Suprapubic skin (tissue), 4 donors: ENCODE measurements at places on chromosomes 4 and X. TPM values are rescaled to one million over a fixed set of nuclear protein-coding genes. Genes with fewer than 3 reads are reported as not detected.

PPP2R2C gene
- 81.5 TPM for total RNA-seq

- H3K27ac ChIP-seq = no peak overlapping the region
- DNase-seq = no peak
- no peaks in the 10 kb centered on the region for H3K36me3 ChIP-seq
- no peaks in the 10 kb centered on the region for H3K4me1 ChIP-seq
- no peak overlapping the region for H3K4me3 ChIP-seq
Measured at GRCh38 chr4:24433515-24434214, 150.7 kb downstream of the DHX15 start.

DNA sequence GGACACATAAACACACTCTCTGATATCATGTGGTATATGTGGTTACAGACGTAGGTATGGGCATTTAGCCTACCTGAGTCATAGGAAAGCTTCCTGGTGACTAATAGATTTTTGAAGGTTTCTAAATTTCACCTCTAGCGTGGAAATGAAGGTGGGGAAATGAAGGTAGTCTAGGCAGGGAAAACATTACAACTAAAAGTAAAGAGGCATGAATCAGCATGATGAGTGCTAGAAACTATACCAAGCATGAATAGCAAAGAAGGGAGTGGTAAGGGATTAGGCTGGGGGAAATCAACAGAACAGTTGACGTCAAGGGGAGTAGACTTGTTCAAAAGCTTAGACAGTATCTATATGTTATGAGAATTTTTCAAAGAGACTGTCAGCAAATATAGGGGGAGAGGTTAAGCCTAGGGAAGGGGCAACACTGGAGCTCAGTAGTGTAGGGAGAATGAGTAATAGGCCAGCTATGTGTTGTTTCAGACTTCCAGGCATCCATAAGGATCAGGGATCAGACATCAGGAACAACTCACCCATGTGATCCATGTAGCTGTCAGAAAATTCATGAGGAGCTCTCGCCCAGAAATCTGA lies 279.3 kb upstream of the DIPK2B start:
- H3K27ac ChIP-seq = no peak overlapping the region
- no peaks in the 10 kb centered on the region for H3K27me3 ChIP-seq
- no peak for DNase-seq
- no peaks in the 10 kb centered on the region for H3K4me1 ChIP-seq
- no peak overlapping the region for H3K4me3 ChIP-seq

DNA sequence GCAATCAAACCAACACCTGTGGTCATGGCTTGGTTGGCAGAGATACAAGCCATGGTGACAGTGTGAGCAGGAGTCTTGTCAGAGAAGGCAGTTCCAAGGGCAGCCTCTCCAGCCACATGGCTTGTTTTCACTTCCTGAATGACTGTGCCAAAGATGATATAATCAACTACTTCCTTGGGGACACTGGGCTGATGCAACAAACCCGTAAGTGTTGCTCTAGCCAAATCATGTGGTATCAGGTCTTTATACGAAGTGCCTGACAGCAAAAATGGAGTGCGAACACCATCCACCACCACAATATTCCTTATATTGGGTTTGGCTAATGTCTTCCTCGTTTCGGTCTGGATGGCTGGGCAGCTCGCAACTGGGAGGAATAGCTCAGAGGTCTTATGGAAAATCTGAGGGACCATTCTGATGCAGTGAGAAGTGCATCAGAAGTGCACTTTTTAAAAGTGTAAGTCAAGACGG lies 922.0 kb downstream of the NLGN4X start:
- H3K4me3 ChIP-seq = no peak overlapping the region
- H3K36me3 ChIP-seq = no peaks in the 10 kb centered on the region
- no peak overlapping the region for H3K27ac ChIP-seq
- no peak for DNase-seq
- H3K4me1 ChIP-seq = no peaks in the 10 kb centered on the region

ABLIM2 gene
- 12.1 TPM for total RNA-seq

- H3K36me3 ChIP-seq = no peaks in the 10 kb centered on the region
- no peak overlapping the region for H3K4me3 ChIP-seq
- no peaks in the 10 kb centered on the region for H3K4me1 ChIP-seq
Measured at GRCh38 chrX:42219231-42219630, 295.9 kb upstream of the CASK start.

DNA sequence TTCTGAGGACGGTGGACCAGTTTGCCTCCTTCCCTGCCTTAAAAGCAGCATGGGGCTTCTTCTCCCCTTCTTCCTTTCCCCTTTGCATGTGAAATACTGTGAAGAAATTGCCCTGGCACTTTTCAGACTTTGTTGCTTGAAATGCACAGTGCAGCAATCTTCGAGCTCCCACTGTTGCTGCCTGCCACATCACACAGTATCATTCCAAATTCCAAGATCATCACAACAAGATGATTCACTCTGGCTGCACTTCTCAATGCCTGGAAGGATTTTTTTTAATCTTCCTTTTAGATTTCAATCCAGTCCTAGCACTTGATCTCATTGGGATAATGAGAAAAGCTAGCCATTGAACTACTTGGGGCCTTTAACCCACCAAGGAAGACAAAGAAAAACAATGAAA lies 255.3 kb downstream of the RAPGEF2 start:
- no peak for DNase-seq
- H3K4me3 ChIP-seq = no peak overlapping the region
- H3K27ac ChIP-seq = peak overlapping the region; percentile 20
- H3K27me3 ChIP-seq = no peaks in the 10 kb centered on the region
- H3K4me1 ChIP-seq = peaks cover 14% of the 10 kb centered on the region

DNA sequence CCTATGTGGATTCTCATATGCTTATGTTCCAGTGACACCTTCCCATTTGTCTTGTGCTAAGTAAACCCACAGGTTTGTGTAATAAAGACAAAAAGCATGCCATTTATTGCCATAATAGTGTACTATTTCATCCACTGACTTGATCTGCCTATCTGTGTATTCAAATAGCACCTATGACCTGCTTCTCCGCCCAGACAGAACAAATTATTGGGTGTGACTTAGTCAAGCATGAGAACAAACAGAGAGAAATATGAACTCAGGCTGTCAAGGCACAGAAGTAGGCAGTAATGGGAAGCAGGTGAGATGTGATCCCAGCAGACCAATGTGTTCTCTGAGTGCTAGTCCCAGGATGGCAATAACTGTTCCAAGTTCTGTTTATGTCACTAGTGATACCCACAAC lies 25.4 kb downstream of the ELOVL6 start:
- no peaks in the 10 kb centered on the region for H3K4me1 ChIP-seq
- DNase-seq = no peak
- no peak overlapping the region for H3K27ac ChIP-seq
- no peaks in the 10 kb centered on the region for H3K27me3 ChIP-seq
- H3K4me3 ChIP-seq = no peak overlapping the region
- H3K36me3 ChIP-seq = peaks cover 2% of the 10 kb centered on the region

GRCh38 chrX:1207496-1208025 lies 4.9 kb downstream of the CRLF2 start:
- H3K4me3 ChIP-seq = peak overlapping the region; percentile 7
- no peaks in the 10 kb centered on the region for H3K36me3 ChIP-seq
- no peaks in the 10 kb centered on the region for H3K27me3 ChIP-seq

PORCN gene
- total RNA-seq = 16.7 TPM

DNA sequence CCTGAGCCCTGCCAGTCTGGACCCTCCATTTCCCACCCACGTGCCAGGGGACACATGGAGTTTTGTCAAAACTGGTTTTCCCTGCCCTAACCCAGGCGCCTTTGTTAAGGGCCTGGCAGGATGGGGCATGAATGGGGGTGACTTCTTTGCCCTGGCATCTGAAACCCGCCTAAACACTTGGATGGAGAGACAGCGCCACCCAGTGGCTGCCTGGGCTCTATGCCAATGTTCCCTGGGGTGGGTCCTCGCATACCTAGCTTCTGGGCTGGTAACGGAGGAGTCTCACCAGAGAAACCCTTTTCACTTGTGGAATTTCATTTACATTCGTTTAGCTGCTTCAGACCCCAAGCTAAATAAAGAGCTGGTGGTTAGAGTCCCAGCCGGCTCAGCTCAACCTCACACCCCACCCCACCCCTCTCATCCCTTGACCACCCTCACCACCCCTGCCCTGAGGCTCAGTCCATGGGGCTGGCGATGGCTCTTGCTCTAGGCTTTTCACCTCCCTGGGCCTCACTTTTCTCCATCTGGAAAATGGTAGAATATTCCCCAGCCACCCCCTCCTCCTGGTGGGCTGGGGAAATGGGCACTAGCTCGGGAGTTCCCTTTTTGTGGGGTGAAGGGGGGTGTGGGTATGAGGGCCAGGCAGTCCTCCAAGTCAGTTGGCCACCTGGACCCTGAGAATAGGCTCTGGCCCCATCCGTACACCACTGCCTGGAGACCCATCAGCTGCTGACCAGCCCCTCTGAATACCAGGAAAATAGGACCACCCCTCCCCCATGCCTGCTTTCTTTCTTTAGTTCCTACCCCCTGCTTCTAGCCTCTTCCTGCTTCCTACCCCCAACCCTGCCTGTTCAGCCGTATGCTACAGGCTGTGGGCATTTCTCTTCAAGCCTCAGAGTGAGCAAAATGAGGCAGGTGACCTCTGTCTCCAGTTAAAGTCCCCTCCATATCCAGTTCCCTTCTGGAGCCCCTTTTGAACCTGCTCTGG lies 57.1 kb upstream of the PJA1 start:
- H3K4me1 ChIP-seq = peaks cover 7% of the 10 kb centered on the region
- no peak overlapping the region for H3K4me3 ChIP-seq
- no peaks in the 10 kb centered on the region for H3K27me3 ChIP-seq
- no peak for DNase-seq
- H3K27ac ChIP-seq = no peak overlapping the region
- H3K36me3 ChIP-seq = no peaks in the 10 kb centered on the region

FDCSP gene
- not detected for total RNA-seq

GRCh38 chrX:118545510-118545909 lies 49.9 kb downstream of the DOCK11 start:
- H3K36me3 ChIP-seq = no peaks in the 10 kb centered on the region
- H3K4me3 ChIP-seq = no peak overlapping the region
- H3K27me3 ChIP-seq = no peaks in the 10 kb centered on the region
- H3K4me1 ChIP-seq = no peaks in the 10 kb centered on the region
- no peak overlapping the region for H3K27ac ChIP-seq

XAGE3 gene
- not detected for total RNA-seq

DNA sequence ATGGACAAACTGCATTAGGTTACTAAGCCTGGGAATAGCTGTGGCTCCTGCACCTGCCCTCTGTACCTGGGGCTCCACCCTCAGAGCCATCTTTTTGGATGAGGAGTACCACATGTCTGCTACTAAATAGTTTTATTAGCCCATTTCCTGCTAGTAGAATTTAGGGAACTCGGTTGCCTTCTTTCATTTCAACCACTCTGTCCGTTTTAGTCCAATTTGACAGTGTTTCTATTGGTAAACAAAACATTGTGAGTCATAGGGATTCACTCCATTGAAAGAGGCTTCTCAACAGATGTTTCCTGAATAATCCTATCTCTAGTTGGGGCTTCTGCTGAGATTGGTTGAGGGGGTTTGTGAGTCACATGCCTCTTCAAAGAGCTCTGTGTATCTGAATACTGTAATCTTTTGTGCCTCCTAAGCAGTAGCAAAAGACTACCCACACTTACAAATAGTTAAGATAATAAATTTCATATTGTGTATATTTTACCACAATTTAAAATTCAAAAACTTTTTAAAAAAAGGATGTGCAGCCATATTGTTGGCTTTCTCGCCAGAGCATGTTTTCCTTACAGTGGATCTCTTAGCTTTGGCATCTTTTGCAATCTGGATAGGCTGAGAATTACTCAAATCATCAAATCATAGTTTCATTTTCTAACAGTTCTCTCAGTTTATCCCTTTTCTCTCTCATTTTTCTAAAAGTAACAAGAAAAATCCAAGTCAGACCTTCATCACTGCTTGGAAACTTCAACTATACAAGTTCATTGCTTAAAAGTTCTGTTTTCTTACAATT lies 9.9 kb downstream of the FAM200B start:
- peaks cover 10% of the 10 kb centered on the region for H3K4me1 ChIP-seq
- no peak overlapping the region for H3K4me3 ChIP-seq
- DNase-seq = no peak
- H3K36me3 ChIP-seq = peaks cover 6% of the 10 kb centered on the region

GRCh38 chrX:123185721-123186120 lies 1.6 kb downstream of the GRIA3 start:
- no peak for DNase-seq
- H3K4me1 ChIP-seq = peaks cover 5% of the 10 kb centered on the region
- H3K27ac ChIP-seq = no peak overlapping the region

CHRNA9 gene
- 0.38 TPM for total RNA-seq

DNA sequence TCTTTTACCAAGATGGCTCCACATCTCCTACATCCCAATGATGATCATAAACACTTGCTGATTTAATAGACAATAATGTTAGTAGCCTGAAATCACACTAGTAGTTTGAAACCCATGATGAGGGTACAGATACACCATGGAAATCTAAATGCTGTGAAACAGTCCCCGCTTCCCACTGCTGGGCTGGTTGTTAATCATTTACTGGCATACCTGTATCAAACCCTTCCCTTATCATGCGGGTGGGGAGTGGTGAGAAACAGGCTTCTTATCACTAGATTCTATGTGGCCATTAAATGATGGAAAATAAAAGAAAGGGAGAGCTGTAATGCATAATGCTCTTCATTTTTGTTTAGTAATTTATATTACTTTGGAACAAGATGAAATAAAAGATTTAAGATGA lies 21.9 kb downstream of the MAOA start:
- H3K27ac ChIP-seq = no peak overlapping the region
- no peaks in the 10 kb centered on the region for H3K27me3 ChIP-seq
- DNase-seq = no peak
- no peaks in the 10 kb centered on the region for H3K4me1 ChIP-seq

- no peak for DNase-seq
- no peaks in the 10 kb centered on the region for H3K36me3 ChIP-seq
- no peaks in the 10 kb centered on the region for H3K4me1 ChIP-seq
- H3K27ac ChIP-seq = no peak overlapping the region
- no peak overlapping the region for H3K4me3 ChIP-seq
Measured at GRCh38 chr4:108498925-108499324, 121.5 kb upstream of the RPL34 start.

PABPC4L gene
- total RNA-seq = 0.31 TPM

DNA sequence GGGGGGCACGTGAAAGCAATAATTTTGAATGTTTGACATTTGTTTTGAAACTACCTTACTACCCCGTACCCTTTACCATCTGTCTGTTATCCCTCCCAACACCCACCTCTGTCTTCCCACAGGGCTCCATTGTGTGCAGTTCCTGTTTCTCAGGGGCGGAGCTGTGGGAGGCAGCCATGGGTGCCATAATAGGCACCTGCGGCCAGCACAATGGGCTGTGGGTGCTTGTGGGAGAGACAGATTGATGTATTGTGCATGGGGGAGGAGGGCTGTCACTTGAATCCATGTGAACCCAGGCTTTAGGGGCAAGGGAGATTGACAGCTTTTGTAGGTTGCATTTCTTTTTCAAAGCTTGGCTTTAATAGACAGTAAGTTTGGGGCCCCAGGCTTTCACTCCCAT lies 122.6 kb upstream of the CXorf66 start:
- no peak overlapping the region for H3K27ac ChIP-seq
- H3K27me3 ChIP-seq = peaks cover 8% of the 10 kb centered on the region

GRCh38 chrX:139025816-139026215 lies 314.3 kb upstream of the FGF13 start:
- no peak for DNase-seq
- H3K27ac ChIP-seq = no peak overlapping the region
- H3K27me3 ChIP-seq = no peaks in the 10 kb centered on the region
- no peaks in the 10 kb centered on the region for H3K4me1 ChIP-seq
- H3K4me3 ChIP-seq = no peak overlapping the region
- no peaks in the 10 kb centered on the region for H3K36me3 ChIP-seq

GRCh38 chr4:145186729-145187128 lies 6.3 kb upstream of the OTUD4 start:
- H3K36me3 ChIP-seq = no peaks in the 10 kb centered on the region
- no peaks in the 10 kb centered on the region for H3K4me1 ChIP-seq
- H3K27ac ChIP-seq = no peak overlapping the region
